ENCODE measurements at places on chromosomes 4 and X.

DNA sequence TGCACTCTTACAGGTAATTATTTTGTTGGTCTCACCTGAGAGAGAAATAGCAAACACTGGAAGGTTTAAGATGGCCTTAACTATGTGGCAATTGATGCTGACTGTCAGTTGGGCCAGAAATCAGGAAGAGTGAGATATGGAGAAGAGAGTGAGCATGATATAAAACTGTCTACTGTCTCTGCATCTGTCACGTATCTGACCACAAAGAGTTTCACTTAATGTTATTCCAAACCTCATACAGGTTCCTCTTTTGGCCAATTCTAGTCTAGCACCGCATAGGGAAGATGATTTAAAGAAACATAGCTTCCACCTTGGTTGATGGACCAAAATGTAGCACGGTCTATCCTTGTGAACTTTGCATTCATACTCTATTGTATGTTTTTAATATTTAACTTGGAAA, 381.0 kb upstream of the BOD1L1 start:
- DNase-seq: no peak

GRCh38 chr4:123606946-123607542, 210.4 kb downstream of the SPRY1 start:
- DNase-seq: no peak

DNA sequence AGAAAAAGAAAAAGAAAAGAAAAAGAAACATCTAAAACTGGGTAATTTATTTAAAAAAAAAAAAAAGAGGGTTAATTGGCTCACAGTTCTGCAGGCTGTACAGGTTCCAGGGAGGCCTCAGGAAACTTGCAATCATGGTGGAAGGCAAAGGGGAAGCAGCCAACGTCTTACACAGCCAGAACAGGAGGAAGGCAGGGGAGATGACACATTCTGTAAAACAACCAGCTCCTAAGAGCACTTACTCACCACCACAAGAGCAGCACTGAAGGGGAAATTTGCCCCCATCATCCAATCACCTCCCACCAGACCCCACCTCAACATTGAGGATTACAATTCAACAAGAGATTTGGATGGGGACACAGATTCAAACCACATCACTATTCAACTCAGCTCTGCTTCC, 36.8 kb upstream of the TMEM184C start:
- DNase-seq: no peak

- DNase-seq: no peak
Measured at GRCh38 chr4:32745351-32745750, 2025.2 kb downstream of the PCDH7 start.

DNA sequence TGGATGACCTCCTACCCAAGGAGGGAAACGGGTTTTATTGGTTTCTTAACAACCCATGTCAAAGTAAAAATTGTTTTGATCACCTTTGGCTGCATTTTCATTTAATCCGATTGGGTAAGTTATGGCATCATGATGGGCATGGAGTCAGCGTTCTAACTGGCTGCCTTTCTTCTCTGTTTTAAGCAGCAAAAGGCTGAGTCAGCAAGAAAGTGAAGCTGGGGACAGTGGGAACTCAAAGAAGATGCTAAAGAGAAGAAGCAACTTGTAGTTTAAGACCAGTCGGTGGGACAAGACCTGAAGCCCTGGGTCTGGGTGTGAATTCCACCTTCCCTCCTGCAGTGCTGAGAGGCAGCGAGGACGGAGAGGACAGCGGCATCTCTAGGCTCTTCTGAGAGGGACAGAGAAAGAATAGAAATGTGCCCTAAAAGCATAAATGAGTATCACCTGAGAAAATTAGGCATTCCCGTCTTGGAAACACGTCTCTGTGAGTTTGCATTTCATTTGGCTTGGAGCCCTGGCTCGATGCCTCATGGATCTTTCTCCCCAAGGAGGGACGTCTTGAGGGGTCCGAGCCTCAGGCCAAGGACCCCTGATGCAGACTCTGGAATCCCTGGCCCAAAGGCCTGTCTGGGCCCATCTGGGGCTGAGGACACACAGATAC, 82.0 kb downstream of the CRMP1 start:
- DNase-seq: no peak

DNA sequence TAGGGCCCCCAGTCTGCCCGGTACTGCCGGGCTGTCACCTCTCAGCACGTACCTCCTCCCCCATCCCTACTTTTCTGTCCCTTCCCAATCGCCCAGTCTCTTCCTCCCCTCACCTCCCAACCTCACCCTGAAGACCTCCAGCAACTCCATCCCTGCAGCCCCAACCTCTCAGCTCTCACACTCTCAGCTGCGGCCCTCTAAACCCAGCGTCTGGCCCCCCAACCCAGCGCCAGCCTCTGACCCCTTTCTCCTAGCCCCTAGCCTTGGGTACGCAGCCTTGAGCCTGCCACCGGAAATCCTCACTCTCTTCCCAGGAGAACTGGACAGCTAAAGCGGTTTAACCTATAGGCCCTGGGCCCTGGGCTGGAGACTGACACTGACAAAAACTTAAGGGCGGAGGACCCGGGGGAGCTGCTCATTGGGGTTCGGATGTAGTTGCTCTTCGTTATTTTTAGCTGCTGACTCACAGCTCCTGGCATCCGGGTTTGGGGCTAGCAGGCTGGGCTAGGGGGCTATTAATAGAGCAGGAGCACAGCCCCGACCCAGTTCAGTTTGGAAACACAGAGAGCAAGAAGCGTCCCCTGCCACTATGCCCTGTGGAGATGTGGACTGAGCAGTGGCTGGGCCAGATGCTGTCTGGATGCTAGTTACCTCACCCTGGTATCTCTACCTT, 9.6 kb upstream of the DLG3 start:
- DNase-seq: no peak

- no peak for DNase-seq
Measured at GRCh38 chr4:39730072-39730471, 32.1 kb downstream of the UBE2K start.

DNA sequence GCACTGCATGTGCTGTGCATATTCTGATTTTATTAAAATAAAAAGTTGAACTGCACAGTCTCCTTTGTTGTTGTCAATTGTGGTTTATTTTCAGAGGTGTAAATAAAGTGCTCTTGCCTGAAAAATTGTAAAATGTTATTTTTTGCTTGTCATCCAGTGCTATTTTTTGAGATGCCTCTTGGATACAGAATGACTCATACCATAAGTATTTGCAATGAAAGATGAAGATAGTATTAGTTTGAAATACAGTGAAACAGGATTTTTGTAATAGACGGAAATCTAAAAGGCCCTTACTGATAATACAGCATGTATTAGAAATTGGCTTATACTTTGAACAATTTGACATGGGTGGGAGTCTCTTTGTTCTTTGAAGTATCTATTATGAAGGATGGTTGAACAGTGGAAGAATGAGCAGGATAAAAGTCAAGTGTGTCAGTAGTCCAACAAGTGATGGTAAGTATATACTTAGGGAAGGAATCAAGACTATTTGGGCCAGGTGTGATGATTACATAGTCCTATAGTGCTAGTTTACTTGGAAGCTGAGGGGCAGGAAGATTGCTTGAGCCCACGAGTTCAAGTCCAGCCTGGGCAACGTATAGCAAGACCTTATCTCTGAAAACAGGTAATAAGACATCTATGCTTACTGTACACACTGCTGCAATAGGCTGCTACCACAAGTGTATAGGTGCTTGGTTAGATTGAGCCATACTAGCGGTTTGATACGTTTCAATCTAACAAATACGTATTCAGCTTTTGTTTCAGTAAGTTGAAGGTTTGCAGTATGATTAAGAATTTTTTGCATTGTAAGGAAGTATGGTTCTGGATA, 16.4 kb downstream of the DDX3X start:
- no peak for DNase-seq

- DNase-seq: no peak
Measured at GRCh38 chrX:69510137-69510715, 6.1 kb downstream of the NALF2 start.

GRCh38 chrX:109873983-109874382, 128.9 kb upstream of the TMEM164 start:
- no peak for DNase-seq

DNA sequence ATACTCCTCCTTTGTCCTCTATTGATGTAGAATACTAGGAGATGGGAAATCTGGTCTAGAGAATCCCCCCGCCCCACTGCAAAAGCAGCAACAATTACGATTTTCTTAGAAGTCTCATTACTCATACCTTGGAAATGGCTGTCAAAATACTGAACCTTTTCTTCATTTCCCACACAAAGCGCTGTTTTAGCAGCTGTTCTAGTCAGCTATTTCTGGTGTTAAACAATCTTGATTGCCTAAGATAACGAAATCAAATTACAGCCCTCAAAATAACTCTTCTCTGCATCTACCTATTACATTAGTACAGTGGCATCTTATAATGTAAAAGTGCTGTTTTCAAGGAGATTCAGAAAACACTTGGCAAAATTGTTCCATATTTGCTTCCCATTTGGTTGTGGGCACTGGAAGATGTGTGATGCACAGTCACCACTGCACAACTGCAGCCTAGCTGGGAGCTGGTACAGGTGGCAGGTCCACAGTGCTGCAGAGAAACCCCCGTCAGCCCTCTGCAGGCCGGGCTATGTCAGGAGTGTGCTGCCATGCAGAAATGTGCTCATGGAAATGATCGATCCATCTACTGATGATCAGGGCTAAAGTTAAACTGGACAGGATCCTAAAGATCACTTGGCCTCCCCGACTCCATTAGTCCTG, 50.4 kb downstream of the TBC1D9 start:
- DNase-seq: no peak

GRCh38 chr4:22323691-22324090, 192.2 kb downstream of the ADGRA3 start:
- DNase-seq: no peak

DNA sequence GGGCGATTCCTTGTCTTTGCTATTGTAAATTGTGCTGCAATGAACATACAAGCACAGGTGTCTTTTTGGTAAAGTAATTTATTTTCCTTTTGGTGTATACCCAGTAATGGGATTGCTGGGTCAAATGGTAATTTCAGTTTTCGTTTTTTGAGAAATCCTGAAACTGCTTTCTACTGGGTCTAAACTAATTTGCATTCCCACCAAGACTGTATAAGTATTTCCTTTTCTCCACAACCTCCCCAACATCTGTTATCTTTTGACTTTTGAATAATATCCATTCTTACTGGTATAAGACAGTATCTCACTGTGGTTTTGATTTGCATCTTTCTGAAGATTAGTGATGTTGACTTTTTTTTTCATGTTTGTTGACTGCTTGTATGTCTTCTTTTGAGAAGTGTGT, 2506.0 kb downstream of the PCDH7 start:
- no peak for DNase-seq

- DNase-seq: no peak
Measured at GRCh38 chr4:183469285-183469684, 24.8 kb downstream of the CDKN2AIP start.

DNA sequence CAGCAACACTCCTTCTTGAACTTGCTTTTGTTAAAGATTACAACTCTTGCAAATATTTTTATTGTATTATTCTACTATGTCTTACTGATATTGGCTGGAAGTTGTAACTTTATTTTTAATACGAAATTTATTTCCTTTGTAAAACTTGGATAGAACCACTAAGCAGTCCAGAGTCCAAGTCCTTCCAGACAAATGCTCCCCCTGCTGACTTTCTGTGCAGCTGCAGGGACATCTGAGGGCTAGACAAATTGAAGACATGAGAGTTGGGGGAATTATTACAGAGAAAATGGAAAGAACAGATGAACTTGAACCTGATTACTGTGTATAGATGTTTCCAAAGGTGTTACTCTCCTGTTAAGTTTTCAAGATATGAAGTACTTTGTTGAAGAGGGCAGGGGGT, 238.8 kb downstream of the GRIA3 start:
- no peak for DNase-seq

DNA sequence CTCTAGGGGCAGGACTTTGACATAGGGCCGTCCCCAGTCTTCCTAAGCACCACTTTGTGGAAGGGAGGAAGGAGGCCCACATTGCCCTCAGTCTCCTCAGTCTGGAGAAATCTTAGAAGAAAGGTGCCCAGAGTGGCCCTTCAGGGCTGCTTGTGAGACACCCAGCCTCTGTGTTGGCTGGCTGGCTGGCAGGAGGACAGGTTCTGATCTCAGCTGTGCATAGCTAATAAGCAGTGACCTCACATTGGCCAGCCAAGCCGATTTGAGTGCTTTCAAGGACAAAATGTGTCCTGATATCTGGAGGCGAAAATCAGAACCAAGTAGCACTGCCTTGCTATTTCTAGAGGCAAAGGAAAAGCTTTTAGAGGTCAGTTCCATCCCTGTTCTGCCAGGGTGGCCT, 211.5 kb downstream of the BCOR start:
- DNase-seq: no peak

DNA sequence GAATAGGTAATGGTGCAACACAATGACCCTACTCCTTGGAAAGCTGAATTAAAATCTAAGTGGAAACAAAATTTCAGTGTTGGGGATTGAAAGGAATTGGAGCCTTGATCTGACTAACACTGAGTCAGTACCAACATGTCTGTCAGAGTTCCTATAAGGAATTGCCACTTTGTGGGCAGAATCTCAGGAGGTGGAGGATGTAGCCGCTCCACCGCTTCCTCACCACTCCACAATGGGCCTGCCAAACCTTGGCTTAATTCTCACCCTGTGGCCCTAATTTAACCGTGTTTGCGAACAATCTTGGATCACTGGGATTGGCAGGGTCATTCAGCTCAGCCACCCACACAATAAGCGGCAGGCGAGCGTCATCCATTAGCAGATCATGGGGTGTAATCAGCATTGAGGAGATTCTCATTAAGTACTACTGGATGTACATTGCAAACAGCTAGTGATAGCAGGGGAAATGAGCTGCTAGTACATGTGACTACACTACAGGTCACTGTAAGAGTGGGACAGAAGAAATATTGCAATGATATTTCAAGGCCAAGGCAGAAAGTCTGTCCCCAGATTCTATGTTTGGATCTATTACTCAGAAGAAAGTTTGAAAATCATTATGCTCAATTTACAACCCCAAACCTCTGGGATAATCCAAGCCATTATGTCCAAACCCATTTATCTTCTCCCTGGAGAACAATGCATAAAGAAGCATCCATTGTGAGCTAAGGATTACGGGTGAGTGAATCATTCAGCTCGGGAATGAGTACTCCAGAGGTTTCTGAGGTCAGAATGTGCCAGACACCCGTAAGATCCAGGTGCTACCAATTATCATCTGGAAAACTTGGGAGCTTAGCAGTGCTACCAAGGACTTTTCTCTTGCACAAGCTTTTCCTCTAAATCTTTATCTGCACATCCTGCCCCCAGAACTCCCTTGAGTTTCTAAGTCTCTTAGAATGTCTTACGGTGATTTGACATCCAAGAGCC, 5.8 kb downstream of the SRPX start:
- no peak for DNase-seq

- DNase-seq: no peak
Measured at GRCh38 chr4:102399021-102399420, 53.7 kb upstream of the SLC39A8 start.

DNA sequence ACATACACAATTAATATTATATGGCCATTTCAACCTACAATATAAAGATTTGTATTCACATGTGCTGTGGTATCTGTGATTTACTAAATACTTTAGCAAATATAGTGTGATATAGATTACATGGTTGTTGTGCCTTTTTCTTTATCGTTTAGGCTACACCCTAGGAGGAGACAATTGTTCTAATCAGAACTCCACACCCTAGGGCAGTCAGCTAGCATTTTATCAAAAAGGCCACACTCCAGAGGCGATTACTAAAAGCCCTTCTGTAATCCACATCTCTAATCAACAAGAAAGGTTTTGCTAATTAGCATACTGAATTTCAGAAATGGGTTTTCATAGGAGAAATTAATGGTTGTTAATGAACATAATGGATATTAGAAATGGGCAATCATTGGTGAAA, 319.5 kb upstream of the NOCT start:
- no peak for DNase-seq

- no peak for DNase-seq
Measured at GRCh38 chr4:74559853-74560252, 114.9 kb downstream of the AREG start.
